Putamen (tissue), 1 donor: ENCODE measurements at places on chromosomes 3 and 15.

DNA sequence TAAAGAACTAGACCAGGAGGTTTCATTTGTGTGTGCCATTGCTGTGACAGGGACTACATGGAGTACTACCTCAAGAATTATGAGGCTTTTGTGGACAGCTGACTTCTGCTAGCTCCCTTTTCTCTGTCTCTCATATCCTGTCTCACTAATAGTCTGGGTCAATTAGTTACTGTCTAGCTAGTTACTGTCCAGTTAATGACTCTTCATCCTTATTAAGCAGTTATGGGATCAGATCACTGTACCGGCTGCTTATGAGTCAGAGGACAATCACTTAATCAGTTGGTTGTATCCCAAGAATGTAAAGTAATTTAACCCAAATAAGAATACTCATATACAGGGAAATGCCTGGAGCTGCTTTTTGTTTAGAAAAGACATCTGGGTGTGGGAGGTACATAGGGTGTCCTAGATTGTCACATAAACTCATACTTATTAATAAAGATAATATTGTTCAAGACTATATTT is 158.0 kb downstream of the CDIN1 start:
- no peak for DNase-seq

DNA sequence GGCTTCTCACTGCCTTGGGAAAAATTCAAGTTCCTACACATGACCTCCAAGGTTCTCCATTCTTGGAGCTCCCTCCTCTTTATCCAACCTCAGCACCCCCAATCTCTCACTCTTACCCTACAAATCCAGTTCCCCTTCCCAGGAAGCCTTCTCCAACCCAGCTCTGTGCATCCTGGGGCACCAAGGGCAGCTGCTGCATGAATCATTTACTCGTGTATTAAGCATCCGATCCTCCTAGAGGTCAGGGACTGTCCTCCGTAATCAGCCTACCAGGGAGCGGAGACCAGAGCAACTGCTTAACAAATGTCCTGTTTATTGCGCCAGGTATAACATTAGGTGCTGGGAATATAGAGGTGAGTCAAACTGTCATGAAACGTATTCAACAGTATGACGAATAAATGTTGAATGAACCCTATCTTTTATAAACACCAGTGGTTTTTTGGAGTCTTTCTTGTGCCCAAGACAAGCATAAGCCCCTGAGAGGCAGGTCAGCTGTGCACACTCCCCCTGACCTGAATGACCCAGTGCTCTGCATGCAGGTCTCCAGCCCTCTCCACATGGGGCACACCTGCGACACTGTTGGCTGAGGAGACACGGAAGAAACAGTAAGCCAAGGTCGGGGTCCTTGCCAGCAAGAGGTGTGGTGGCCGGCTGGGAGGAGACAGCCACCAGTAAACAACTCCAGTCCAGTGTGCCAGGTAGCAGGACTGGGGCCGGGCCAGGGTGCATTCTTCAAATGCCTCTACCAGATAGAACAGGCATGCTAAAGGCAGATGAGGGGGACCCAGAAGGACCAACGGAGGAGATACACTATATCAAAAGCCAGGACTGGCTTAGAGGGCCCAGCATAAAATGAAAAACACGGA is 27.6 kb downstream of the ANP32A start:
- DNase-seq: no peak

DNA sequence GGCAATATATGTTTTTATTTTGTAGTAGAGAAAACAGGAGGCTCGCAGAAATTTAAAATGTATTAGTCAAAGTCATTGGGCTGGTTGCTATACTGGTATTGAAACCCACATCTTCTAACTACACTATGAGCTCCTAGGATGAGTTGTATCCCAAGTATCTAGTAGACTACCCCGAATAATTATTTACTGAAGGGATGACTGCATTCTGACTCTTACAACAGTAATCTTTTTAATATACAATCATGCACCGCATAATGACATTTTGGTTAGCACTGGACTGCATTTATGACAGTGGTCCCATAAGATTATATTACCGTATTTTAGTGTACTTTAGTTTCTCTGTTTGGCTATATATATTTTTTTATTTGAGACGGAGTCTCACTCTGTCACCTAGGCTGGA is 15.3 kb downstream of the PIGB start:
- DNase-seq: no peak

- peak; percentile 10 for DNase-seq
Observed at GRCh38 chr3:191329654-191330529, at the start of gene UTS2B. UTS2B (minus strand) TSS chr3:191330526; CDS start chr3:191282189, 48,337 bp downstream.

DNA sequence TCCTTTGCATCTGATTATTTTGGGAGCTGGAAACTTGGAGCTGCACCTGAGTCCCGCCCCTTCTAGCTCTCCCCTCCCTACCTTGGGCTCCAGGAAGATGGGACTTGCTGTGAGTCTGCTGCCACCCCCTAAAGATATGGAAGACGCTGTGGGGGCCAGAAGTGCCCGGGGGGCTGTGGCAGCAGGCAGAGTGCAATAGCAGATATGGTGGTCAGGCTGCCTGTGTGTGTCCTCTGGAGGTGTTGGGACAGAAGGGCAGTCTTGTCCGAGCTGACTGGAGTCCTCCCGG is 485 bp downstream of the PAK6 start:
- DNase-seq: no peak

DNA sequence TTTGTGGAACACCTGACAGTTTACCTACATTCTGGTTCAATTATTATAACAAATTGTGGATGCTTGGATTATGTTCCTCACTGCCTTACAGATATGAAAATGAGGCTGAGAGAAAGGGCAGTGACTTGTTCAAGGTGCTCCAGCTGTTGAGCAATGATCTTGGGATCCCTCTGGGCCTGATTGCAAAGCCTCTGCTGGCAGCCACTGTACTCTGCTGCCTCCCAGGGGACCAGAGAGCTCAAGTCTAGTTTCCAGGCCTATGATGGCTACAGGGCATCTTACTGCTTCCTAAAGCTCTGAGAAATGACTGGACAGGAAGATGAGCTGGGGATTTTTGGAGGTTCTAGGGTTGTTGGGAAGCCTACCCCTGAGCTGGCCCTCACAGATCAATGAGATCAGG is 2.3 kb upstream of the SHC4 start:
- no peak for DNase-seq

- DNase-seq: no peak
Observed at GRCh38 chr15:59178151-59178695, 28.4 kb upstream of the LDHAL6B start.

DNA sequence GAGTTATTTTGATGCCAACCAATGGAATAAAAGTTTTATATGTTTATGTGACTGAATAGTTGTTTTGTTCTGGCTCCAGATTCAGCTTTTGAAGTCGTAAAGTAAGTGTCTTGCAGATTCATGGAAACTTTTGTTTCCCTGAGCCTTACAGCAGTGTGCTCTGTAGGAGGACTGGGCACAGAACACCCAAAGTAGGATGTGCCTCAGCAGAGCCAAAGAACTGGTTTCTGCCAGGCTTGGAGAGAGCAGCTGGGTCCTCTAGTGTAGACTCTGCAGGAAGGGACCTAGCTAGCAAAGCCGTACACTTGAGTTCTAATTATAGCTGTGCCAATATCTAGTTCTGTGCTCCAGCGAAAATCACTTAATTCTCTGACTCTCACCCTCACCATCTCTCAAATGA is 261.2 kb upstream of the DNAJC19 start:
- DNase-seq: no peak

DNA sequence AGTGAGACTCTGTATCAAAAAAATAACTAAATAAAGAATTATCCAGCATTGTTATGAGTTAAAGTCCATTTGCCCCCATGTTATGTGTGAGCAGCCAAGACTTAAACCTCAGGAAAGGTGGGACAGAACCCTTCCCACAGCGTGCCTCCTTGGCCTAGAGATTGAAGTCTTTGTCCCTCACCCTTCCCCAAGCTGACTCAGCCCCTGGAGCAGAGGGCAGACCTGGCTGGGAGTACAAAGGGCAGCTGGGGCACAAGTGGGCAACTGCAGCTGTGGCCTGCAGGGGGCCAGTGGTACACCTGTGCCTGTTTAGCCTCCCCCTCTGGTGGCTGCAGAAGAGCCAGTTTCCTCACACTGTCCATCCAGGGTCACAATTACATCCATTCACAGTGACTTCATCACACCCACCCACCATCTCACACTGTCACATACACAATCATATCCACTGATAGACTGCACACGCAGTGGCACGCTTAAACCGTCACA is 940 bp upstream of the ACY1 start:
- no peak for DNase-seq

- peak; percentile 1 for DNase-seq
Observed at GRCh38 chr3:162019817-162020216, 523.2 kb downstream of the OTOL1 start.

DNA sequence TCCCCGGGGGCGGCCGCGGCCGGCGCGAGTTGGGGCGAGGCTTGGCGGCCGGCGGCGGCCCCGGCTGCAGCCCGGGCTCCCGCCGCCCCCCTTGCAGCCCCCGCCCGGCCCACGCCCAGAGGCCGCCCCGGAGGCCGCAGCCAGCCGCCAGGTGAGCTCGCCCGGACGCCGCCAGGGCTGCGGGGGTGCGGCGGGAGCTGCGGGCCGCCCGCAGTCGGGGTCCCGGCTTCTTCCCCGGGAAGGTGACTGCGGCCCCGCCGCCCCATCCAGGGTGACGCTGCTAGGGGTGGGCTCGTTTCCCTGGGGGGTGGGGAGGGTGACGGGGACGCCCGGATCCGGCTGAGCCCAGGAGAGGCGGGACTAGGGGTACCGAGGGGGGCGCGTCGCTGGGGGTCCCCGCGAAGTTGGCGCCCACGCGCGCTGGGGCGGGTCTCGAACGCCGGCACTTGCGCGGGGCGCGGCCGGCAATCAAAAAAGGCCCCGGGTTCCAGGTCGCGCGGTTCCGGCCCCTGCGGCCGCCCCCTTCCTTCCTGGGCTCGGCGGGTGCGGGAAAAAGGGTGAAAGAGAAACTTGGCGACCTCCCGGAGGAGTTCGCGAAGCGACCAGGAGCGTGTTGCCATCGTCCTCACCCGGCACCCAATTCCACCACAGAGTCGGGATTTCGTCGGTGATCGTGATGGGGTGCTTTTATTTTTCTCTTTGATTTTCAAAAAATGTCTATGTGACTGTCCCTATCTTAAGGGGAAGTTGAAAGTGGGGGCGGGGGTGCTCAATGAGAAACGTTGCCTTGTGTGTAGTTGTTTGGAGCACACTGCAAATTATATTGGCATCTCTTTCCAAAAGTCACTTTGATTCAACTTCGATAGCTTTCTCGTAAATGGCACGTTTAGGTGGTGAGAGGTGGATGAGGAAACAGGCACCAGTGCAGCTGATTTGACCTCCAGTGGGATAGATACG is 619 bp downstream of the ATXN7 start:
- DNase-seq: peak; percentile 15

GRCh38 chr15:40744815-40745152 is 10.3 kb downstream of the RMDN3 start:
- DNase-seq: no peak

GRCh38 chr3:115861166-115861733 is 237.9 kb downstream of the GAP43 start:
- no peak for DNase-seq

DNA sequence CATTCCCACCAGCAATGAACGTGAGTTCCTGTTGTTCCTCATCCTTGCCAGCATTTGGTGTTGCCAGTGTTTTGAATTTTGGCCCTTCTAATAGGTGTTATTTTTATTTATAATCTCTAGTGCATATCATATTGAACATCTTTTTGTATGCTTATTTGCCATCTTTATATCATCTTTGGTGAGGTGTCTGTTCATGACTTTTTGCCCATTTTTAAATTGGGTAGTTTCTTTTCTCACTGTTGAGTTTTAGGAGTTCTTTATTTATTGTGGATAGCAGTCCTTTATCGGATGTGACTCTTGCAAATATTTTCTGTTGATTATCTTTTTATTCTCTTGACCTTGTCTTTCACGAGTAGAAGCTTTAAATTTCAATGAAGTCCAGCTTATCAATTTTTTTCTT is 60.2 kb upstream of the ATP13A3 start:
- no peak for DNase-seq

- no peak for DNase-seq
Observed at GRCh38 chr15:90872486-90873184, 4.2 kb downstream of the FURIN start.

DNA sequence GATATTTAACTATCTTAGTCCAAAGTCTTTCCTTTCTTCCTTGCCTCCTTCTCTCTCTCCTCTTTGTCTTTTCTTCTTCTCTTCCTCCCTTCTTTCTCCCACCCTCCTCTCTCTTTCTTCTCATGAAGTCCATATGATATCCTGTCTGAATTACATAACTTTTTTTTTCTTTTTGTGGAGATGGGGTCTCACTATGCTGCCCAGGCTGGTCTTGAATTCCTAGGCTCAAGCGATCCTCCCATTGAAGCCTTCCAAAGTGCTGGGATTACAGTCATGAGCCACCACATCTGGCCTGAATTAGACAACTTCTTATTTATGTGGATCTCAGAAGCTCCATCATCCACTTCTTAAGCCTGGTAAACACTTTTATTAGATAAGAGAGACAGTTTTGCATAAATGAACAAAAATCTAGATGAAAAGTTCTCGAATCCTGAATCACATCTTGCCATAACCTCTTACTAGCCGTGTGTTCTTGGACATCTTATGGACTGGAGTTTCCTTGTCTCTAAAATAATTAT is 206.5 kb downstream of the LPP start:
- DNase-seq: no peak
